ENCODE measurements at places on chromosomes 5 and 9. TPM values are rescaled to one million over a fixed set of nuclear protein-coding genes. Genes with fewer than 3 reads are reported as not detected.
A peak's percentile ranks its signal among the peaks of the same experiment; 100 is the strongest.

The SLC6A7 gene
- 15.2 TPM for total RNA-seq

The CDKN2B gene
- 192 TPM for total RNA-seq

DNA sequence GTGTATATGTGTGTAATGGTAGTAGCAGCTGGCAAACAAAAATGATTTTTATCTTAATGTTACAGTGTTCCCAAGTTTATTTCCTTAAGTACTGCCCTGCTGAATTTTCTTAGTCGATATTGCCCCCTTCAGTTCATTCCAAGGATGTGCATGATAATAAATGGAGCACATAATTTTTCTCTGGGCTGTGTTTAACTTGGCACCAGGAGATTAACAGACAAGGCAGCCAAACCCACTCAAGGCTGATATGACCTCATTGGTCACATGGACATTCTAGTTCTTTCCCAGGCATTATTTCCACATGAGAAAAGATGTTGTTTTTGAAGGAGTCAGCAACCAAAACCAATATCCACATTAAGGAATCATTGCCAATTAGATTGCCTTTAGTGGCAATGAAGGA lies 61.8 kb downstream of the COX7C start:
- DNase-seq = peak; percentile 43

GRCh38 chr5:181265092-181265671 lies 4.2 kb upstream of the TRIM52 start:
- DNase-seq = no peak

GRCh38 chr9:34994260-34994899 lies 4.8 kb downstream of the DNAJB5 start:
- no peak for DNase-seq

DNA sequence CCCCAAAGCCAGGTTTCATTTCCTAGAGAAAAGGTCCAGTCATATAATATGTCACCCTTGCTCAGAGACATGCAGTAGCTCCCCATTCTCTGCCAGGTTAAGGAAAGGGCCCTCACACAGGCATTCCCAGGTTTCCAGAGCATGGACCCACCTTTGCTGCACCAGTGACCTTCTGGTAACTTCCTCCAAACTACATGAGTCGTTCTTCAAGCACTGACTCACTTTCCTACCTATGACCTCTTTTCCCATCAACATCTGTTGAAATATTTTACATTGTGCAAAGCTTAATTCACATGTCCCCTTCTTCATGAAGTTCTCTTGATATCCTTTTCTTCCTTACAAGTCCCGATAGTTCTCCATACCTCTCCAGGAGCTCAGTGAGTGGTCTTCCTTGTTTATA lies 25.9 kb downstream of the SH3TC2 start:
- DNase-seq = no peak

GRCh38 chr5:106094204-106094607 lies 1576.5 kb downstream of the EFNA5 start:
- no peak for DNase-seq

- DNase-seq = no peak
These were observed 44.2 kb upstream of the CKMT2 start for GRCh38 chr5:81188962-81189361.

GRCh38 chr9:19748278-19749126 lies 40.3 kb downstream of the SLC24A2 start:
- DNase-seq = no peak

The IL4 gene
- not detected for total RNA-seq

DNA sequence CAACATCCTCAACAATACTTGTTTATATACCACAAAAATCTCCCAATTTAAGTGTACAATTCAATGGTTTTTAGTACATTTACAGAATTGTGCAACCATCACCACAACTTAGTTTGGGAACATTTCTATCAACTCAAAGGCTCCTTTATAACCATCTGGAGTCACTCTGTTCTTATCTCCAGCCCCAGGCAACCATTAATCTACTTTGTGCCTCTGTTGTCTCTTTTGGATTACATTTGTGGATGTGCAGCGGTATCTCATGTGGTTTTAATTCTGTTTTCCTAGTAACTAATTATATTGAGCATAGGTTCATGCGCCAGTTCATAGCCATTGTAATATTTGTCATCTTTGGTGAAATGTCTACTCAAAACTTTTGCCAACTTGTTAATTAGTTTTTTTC lies 14.4 kb downstream of the ADAMTS19 start:
- DNase-seq = no peak

DNA sequence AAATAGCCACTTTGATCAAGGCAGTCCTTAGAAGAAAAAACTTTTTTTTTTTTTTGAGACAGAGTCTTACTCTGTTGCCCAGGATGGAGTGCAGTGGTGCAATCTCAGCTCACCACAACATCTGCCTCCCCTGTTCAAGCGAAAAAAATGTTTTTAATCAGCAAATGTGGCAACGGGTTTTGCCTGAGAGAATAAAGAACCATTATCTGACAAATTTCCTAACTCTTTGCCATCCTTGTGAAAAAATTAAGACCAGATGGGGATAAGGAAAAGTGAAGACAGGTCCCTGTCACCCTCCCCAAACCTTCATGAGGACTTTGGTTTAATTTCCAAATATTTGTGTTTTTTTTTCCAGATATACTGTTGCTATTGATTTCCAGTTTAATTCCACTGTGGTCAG lies 107.3 kb upstream of the SPOCK1 start:
- DNase-seq = no peak

DNA sequence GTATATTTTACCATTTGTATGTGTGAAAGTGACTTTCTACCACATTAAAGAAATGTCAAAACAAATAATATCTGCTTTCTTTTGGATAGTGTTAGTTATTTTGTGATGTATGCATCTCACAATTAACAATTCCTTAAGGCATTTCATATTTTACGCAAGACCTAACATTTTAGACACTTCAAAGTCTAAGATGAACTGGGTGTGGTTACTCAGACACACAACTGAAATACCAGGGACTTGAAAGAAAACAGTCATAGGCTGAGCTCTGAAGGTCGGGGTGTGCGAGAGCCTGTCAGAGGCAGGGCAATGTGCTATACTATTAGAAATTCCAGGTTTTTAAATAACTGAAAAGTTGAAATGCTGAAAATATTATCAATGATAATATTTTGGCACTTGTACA lies 44.5 kb upstream of the ZNF622 start:
- no peak for DNase-seq

DNA sequence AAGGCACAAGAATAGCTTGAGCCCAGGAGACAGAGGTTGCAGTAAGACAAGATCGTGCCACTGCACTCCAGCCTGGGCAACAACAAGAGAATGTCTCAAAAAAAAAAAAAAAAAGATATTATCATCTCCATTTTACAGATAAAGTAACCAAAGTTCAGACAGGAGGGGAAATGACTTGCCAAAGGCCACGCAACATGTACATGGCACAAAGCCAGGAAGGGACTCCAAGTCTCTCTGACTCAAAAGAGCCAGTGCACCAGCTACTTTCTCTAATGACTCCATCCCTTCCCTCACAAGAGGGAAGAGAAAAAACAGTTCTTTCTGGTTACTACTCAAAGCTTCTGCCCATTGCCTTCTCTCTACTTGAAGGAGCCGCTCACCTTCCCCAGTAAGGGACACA lies 34.1 kb downstream of the SIL1 start:
- no peak for DNase-seq

- DNase-seq = no peak
These were observed 11.3 kb upstream of the NUP214 start for GRCh38 chr9:131114084-131114535.

- peak; percentile 74 for DNase-seq
These were observed 828 bp downstream of the ZSWIM6 start for GRCh38 chr5:61332851-61333320.

- no peak for DNase-seq
These were observed 651.7 kb upstream of the WWC1 start for GRCh38 chr5:167639766-167640165.

DNA sequence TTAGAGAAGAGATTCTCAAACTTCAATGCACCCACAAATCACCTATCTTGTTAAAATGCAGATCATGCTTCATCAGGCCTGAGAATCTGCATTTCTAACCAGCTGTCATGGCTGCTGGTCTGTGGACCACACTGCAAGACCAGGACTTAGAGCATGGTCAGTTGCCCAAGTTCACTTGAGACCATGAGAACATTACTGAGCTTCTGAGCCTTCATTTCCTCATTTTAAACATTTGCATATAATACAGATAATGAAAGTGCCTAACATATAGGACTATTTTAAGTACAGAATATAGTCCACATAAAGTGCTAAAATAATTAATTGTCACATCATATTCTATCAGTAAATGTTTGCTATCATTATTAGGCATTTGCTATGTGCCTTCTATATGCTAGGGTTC lies 260.8 kb upstream of the TNC start:
- DNase-seq = no peak

The PCDHAC1 gene
- 0.24 TPM for total RNA-seq

The BTNL3 gene
- total RNA-seq = 62.2 TPM

The PCDHA10 gene
- total RNA-seq = 0.29 TPM

All from mucosa of descending colon (tissue), 3 donors.